Transverse colon (tissue), 4 donors: ENCODE measurements at places on chromosomes 7 and 10.
A peak's percentile ranks its signal among the peaks of the same experiment; 100 is the strongest.

DNA sequence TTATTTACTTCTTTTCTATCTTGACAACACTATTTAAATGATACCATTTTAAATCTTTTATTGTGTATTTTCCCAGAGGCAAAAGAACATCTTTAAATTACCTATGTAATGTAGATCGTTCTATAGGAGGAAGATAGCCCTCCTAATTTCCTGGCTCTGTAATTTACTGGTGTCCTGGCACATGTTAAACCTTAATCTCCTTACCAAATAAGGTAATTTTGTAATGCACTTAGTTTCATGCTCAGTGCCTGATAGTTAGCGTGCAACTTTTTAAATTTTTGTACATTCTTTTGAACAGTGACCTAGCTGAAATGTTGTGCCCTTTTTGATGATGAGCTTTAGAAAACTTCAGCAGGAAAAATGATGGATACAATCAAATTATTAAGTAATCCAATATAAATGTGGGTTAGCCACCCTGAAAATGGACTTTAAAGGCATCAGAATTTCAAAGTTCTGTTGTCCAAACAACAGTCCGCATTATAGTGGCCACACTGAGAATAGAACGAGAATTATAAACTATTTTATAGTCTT is 81.4 kb downstream of the ABCB5 start:
- DNase-seq, result no peak

GRCh38 chr10:37680716-37681616 is 176.4 kb downstream of the ZNF248 start:
- no peak for DNase-seq

DNA sequence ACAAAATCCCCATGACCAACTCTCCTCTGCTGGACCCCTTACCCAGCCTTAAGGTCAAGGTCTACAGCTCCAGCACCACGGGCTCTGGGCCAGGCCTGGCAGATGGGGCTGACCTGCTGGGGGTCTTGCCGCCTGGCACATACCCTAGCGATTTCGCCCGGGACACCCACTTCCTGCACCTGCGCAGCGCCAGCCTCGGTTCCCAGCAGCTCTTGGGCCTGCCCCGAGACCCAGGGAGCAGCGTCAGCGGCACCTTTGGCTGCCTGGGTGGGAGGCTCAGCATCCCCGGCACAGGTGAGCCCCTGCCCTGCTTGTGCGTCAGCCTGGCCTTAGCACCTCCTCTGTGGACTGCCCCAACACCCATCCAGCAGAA is 27.5 kb upstream of the SLC29A3 start:
- no peak for DNase-seq

DNA sequence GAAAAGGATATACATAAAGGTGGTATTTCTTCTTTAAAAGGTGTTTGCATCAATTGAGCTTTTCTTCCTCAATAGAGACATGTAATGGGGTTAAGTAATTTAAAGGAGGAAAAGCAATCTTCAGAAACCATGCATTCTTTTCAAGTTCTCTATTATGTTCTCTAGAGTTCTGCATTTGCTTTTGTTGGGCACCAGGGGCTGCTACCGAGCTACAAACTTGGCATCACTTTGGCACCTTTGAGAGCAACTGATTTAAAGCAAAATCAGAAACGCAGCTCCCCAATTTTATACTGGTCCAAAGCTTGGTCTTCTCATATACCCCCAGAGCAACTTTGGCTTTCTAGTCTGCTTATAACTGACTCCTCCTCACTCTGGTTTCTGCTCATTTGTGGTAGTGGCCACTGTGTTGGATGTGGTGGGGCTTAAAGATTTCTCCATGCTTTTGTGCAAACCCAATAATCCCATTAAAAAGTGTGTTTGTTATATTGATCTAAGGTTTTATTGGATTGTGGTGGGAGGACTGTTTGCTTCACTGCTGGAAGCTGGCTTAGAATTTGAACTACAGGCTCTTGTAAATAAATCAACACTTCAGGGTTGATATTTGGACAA is 712.1 kb downstream of the PHTF2 start:
- peak; percentile 13 for DNase-seq

- DNase-seq, result no peak
These were observed 707.5 kb downstream of the ZWINT start for GRCh38 chr10:55653531-55653930.

DNA sequence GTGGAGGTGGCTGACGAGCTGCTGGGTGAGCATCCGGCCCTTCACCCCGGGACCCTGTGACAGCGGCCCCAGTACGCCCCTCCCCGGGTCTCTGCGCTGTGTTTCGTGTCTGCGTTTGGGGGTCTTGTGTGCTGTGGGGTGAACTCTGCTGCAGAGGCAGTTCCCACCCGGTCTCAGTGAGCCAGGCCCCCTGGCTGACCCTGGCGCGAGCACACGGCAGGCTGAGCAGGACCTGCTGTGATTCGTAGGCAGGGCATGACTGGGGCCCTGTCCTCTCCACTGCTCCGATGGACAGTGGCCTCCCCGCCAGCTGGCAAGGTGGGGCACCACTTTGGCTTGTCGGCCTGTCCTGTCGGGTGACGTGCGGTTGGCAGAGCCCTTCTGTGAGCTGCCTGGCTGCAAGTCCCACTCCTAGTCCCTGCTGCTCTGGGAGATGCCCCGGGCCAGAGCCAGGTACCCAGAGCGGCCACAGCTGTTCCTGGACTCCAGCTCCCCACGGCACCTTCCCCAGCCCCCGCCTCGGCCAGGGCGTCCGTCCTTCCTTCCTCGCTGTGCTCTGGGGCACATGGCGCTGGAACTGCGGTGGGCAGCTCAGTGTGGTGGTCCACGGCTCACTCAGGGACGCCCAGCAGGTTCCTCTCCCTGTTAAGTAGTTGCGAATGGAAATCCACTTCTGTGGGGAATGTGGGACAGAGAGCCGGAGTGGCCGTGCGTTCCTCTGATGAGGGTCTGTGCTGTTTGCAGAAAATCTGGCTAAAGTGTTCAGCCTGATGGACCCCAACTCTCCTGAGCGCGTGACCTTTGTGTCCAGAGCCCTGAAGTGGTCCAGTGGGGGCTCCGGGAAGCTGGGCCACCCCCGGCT is 10.5 kb downstream of the GET4 start:
- DNase-seq, result no peak

DNA sequence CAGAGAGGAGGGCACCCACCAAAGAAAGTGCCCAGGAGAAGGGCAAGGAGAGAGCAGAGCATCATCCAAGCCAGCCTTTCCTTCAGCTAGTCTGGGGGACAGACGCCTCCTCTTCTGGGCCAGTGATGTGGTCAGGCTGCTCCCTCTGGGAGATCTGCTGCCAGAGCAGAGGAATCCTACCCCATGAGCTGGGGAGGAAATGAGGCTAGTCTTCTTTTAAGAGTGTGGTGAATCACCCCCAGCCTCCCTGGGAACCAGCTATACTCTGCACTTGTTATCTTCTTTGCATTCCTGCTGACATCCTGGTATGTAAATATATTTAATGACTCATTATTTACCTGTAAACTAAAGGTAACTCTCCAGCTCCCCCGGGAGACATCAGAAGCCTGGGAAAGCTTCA is 41.6 kb upstream of the EPHB6 start:
- no peak for DNase-seq

DNA sequence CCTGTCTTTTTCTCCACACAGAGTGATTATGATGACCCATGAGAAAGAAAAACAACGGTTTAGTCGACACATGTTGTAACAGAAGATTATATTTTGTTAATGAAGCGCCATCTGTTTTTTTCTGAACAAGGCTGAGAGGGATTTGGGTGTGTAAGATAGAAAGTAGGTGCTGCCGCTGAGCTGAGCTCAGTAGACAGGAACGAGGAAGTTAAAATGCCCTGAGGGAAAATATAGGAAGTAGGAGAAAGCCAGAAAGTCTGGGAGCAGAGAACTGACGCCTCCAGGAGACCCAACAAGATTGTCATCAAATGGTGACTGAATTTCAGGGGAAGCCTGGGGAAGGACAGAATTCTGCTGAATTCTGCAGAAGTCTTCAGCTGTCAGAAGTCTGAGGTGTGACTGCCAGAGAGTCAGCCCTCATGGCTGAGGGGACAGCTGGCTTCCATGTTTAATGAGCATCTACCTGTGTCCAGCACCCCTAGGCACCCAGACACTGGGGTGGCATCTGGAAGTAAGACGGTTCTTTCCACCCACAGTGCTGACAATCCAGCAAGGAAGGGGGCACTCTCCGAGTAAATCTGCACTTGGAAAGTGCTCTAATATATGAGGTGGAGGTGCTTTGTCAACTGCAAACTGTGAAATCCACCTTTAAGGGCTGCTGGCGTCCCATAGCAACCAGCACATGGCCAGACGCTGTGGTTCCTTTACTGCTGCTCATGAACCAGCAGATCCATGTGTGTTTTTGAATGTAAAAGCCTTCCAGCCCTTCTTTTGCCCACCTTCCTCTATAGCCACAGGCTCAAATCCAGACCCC is 12.5 kb upstream of the TSPAN15 start:
- peak; percentile 55 for DNase-seq

DNA sequence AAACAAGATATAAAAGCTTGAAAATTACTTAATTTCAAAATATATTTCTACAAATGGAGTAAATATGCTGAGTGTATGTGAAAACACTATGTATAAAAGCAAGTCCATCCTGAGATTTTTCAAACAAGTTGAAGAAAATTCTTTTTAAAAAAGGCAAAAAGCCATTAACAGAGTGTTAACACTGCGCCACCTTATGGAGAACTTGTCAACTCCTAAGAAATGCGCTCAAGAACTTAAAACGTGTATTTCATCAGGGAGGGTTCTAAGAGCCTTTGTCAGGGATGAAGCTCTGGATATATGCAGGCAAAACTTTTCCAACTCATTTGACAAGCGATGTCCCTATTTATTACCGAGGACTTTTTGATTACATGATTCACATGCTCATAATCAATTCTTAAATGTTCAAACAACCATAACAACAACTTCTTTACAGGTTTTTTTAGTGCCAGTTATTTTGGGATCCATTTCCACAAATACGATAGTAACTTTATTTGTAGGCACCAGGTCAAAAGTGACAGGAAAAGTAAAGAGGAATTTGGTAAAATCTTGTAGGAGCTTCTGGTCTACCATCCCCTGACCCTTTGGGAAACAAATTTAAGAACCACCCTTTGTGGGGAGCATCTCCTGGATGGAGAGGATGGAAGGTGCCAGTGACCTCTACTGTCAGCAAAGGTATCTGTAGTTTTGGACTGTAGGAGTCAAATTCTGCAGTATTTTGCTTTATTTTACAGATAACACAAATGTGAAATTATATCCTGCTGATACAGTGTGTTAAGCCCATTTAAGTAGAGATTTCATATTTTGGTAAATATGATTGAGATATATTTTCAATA is 23.2 kb downstream of the CALCR start:
- no peak for DNase-seq

GRCh38 chr10:88522715-88523114 is 60.4 kb downstream of the RNLS start:
- no peak for DNase-seq

DNA sequence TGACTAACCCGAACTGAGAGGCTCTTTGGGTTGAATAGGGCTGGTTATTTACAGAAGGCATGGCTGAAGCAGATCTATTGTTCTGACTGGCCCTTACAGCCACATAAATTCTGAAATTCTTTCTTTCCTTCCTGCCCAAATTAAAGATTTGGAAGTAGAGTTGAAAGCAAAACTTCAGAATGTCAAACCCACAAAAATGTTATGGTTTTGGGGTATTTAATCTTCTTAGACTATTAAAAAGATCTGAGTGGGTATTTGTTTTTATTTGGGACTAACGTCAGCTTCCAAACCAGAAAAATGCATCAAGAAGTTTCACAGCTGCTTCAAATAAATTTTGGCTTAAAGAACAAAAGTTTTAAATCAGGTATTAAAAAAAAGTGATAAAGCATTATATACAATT is 124.5 kb downstream of the AHR start:
- DNase-seq, result no peak

DNA sequence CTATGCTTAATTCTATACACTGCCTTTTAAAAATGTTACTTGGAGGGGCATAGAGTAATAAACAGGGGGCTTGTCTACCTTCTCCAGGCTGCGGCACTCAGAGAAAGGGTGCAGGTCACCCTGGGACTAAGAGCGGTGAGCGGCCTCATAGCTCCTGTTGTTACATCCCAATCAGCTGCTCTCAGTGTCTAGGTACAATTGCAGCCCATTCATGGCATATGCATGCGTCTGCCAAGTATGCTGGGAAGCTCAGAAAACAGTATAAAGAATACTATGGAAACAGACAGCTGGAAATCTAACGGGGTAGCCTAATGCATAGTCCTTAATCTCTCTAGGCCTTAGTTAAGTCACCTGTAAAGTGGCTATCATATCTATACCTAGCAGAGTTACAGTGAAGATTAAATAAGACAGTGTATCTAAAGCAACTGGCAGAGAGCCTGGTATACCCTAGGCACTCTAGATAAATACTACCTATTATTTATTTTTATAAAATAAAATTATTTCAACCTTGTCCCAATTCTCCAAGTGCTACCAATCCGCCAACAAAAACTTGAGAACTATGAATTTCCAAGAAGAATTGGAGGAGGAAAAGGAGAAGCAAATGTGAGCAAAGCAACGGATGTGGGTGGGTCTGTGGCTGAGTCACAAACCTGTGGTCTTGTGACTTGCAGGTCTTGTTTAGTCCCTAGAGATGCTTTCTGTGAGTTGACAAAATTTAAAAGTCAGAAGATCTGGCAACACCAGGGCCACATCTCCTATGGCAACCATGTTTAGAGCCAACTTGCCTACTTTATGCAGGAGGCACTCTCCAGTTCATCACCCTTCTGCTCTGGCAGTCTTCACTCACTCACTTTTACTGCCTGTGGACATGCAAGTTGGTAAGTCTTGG is 183.0 kb downstream of the RAPGEF5 start:
- no peak for DNase-seq

GRCh38 chr10:124173298-124173900 is 80.0 kb upstream of the CHST15 start:
- no peak for DNase-seq

DNA sequence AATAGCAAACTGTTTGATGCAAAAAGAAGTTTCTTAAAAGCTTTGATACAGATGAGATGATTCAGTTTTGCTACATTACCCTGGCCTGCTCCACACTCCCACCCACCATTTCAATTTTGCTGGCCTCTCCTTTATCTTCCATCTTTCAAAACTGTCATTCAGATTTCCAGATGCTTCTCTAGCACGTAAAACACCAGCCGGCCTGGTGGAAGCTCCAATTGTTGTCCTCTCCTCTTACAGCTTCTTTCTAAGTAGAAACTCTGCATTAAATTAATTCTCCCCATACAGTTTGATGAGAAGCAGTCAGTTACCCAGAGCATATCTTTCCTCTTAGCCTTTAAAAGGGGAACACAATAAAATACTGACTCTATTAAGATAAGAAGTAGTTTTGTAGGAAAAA is 34.3 kb upstream of the ELMO1 start:
- DNase-seq, result no peak

DNA sequence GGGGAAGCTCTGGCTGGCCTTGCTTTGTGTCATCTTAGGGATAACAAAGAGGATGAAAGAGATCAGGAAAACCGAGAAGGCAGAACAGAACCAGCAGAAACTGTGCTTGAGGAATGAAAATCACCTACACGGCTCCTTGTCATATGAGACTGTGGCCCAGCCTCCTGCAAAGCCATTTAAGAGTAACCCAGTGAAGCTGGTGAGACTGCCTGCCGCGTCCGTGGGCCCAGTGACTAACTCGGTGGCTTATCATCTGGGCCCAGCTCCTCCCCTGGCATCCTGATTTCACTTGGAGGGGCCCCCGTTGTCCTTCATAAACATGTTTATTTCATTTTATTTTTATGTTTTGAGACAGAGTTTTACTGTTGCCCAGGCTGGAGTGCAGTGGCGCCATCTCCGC is 30.7 kb downstream of the HTRA1 start:
- no peak for DNase-seq

GRCh38 chr10:34216348-34216945 is 598.6 kb downstream of the PARD3 start:
- DNase-seq, result no peak

GRCh38 chr7:122135275-122135674 is 8.8 kb downstream of the AASS start:
- no peak for DNase-seq
